SJSA1 (cell line): ENCODE measurements at places on chromosomes 2 and 18.

DNA sequence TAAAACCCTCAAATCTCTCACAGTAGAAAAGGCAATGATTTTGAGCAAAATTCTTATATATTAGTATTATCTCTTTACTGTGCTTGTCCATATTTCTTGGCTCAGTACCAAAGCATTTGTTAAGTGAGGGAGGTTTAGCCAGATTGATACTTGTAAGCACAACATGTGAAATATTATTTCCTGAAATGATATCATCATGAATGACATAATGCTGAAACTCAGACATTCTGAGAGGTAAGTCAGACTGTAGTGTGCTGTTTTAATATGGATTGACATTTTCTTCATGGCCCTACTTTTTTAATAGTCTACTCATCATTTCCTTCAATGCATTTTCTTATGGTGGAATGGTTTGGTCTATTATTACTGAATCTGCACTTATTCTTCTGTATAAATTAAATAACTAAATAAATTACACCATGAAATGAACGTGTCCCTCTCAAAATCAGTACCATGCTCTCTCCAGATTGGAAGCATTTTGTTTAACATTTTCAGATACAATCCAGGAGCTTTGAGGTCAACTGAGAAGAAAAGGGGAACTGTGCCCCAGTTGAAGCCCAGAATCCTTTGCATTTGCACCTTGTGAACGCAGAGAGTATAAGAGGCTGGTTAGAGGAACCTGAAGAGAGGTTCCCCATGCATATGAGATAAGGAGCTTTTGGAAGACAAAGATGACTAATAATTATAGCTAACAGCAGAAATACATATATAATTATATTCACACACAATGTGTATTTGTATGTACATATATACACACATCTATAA, 50.1 kb upstream of the CRACDL start:
- DNase-seq, result no peak
- H3K36me3 ChIP-seq, result no peaks in the 10 kb centered on the region
- no peak overlapping the region for H3K4me3 ChIP-seq
- no peaks in the 10 kb centered on the region for H3K4me1 ChIP-seq
- H3K27ac ChIP-seq, result no peak overlapping the region

- no peaks in the 10 kb centered on the region for H3K27me3 ChIP-seq
- H3K4me1 ChIP-seq, result peaks cover 18% of the 10 kb centered on the region
- H3K4me3 ChIP-seq, result no peak overlapping the region
- H3K27ac ChIP-seq, result no peak overlapping the region
- no peaks in the 10 kb centered on the region for H3K36me3 ChIP-seq
- DNase-seq, result no peak
Measured at GRCh38 chr18:59610546-59611140, 86.6 kb downstream of the CCBE1 start.

- no peaks in the 10 kb centered on the region for H3K4me1 ChIP-seq
- H3K27ac ChIP-seq, result no peak overlapping the region
- DNase-seq, result no peak
- no peak overlapping the region for H3K4me3 ChIP-seq
- no peaks in the 10 kb centered on the region for H3K27me3 ChIP-seq
- H3K36me3 ChIP-seq, result peaks cover 37% of the 10 kb centered on the region
Measured at GRCh38 chr2:113910110-113910717, 20.3 kb downstream of the ACTR3 start.

GRCh38 chr18:35413163-35413511, 36.0 kb upstream of the ZNF396 start:
- no peaks in the 10 kb centered on the region for H3K36me3 ChIP-seq
- H3K4me1 ChIP-seq, result no peaks in the 10 kb centered on the region
- H3K4me3 ChIP-seq, result no peak overlapping the region
- H3K27ac ChIP-seq, result no peak overlapping the region
- no peaks in the 10 kb centered on the region for H3K27me3 ChIP-seq

- H3K27ac ChIP-seq, result no peak overlapping the region
- H3K36me3 ChIP-seq, result peaks cover 22% of the 10 kb centered on the region
Measured at GRCh38 chr2:61018798-61019197, 743 bp upstream of the PUS10 start.

- peaks cover 2% of the 10 kb centered on the region; the same call in 1 of the 2 replicates for H3K27me3 ChIP-seq
- no peaks in the 10 kb centered on the region for H3K4me1 ChIP-seq
- no peak for DNase-seq
- no peak overlapping the region for H3K27ac ChIP-seq
Measured at GRCh38 chr18:6871566-6871965, 142.1 kb downstream of the ARHGAP28 start.

- no peaks in the 10 kb centered on the region for H3K27me3 ChIP-seq
- H3K4me3 ChIP-seq, result no peak overlapping the region
- DNase-seq, result no peak
- H3K27ac ChIP-seq, result no peak overlapping the region
Measured at GRCh38 chr2:232563580-232563979, 13.1 kb downstream of the EIF4E2 start.
